ENCODE measurements at places on chromosomes 3 and 15. TPM values are rescaled to one million over a fixed set of nuclear protein-coding genes. Genes with fewer than 3 reads are reported as not detected.

The RPL14 gene
- total RNA-seq = 2,201 TPM

The PODXL2 gene
- 11.9 TPM for total RNA-seq

The SCN11A gene
- not detected for total RNA-seq

The ZNF80 gene
- not detected for total RNA-seq

The STT3B gene
- total RNA-seq = 155 TPM

DNA sequence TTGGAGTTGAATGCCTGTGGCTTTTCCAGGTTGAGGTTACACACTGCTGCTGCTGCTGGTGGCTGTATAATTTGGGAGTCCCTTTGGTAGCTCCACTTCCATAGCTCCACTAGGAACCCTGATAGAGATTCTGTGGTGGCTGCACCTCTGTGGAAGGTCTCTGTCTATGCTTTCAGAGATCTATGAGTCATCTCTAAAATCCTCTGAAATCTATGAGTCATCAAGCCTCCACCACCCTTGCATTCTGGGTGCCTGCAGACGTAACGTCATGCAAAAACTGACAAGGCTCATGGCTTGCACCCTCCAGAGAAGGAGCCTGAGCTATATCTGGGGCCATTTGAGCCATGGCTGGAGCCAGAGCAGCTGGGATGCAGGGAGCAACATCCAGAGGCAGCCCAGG lies 1037.0 kb upstream of the CFAP20DC start:
- DNase-seq = peak; percentile 8

DNA sequence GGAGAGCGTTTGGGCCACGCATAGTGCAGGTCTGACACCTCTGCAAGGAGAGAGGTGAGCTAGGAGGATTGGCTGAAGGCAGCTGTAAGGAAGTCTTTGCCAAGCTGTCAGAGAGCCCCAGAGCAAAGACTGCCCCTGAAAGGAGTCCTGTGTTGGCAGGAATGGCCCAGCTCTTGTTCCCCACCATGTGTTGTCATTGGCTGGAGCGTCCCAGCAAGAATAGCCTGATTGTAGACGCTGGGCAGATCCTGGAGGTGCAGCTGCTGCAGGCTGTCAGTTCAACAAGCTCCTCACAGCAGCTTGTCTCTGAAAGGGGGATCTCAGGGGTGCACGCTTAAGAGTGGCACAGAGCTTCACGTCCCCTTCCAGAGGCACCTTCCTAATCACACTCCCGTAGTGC lies 237.6 kb downstream of the FEZF2 start:
- no peak for DNase-seq

DNA sequence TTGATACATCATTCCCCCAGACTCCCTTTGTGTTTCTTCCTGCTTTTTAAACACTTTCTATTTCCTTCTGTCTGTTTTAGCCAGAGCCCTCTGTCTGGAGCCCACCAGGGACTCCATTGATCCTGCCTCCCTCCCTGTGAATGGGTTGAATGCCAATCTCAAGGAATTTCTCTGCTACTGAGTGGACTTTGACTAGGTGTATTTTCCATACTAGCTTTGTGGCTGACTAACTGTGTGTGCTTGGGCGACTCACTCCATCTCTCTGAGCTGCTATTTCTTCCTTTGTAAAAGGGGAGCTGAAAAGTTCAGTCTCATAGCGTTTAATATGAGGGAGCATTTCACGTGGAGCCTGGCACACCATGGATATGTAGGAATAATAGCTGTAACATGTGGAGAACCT lies 98.8 kb downstream of the EEFSEC start:
- DNase-seq = no peak

DNA sequence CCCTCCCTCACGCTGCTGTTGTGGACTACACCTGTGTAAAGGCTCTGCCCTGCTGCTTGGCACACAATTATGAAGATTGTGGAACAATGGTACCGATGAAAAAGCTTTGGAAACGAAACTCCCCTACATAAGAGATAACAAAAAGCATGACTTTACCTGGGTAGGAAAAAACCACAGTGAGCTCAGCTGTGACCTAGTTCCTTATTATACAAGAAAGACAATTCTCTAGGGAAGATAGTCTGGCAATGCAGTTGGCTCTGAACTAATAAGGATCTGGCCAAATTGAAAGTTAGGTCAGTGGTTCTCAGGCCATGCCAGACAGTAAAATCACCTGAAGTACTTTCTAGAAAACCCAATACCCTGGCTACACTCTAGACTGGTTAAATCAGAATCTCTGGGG lies 16.1 kb downstream of the CLEC3B start:
- no peak for DNase-seq

GRCh38 chr3:51984269-51984647 lies 923 bp downstream of the ACY1 start:
- DNase-seq = no peak

DNA sequence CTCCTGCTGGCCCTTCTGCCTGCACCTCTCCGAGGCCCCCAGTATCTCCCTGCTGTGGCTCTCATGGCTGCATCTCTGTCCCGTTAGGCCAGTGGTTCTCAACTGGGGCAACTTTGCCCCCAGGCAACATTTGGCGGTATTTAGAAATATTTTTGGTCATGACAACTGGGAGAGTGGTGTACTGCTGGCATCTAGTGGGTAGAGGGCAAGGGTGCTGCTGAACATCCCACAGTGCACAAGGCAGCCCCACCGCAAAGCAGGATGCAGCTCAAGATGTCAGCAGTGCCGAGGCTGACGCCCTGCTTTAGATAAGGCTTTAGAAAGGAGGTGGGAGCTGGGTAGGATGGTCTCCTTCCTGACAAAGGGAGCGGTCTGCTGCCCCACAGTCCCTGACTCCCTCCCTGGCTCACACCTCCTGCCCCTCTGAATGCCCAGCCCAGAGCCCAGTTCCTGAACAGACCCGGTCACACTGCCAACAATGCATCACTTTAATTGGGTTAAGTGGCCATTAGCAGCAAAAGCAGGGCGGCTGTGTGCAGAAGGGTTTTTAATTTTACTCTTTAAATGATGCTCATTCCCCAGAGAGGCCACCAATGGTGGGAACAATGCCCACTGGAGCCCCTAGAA lies 68.8 kb upstream of the TMEM115 start:
- DNase-seq = peak; percentile 52

DNA sequence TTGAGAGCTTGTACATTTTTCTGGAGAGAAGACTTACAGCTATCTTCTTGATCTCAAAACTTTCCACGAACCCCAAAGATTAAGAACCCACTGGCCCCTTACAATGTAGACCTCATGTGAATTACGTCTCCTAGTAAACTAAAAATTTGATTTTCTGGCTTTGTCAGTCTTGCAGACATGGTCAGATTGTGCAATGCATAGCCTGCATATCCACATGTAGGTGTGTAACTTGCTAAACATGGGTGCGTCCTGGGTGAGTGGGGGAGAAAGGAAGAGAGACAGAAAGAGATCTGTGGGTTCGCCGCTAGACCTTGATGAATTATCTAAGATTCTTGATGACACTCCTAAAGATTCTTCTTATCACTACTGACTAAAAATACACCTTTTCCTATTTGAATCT lies 561.2 kb upstream of the MDFIC2 start:
- DNase-seq = no peak

- DNase-seq = no peak
Observed at GRCh38 chr3:149647812-149648211, 10.0 kb downstream of the WWTR1 start.

DNA sequence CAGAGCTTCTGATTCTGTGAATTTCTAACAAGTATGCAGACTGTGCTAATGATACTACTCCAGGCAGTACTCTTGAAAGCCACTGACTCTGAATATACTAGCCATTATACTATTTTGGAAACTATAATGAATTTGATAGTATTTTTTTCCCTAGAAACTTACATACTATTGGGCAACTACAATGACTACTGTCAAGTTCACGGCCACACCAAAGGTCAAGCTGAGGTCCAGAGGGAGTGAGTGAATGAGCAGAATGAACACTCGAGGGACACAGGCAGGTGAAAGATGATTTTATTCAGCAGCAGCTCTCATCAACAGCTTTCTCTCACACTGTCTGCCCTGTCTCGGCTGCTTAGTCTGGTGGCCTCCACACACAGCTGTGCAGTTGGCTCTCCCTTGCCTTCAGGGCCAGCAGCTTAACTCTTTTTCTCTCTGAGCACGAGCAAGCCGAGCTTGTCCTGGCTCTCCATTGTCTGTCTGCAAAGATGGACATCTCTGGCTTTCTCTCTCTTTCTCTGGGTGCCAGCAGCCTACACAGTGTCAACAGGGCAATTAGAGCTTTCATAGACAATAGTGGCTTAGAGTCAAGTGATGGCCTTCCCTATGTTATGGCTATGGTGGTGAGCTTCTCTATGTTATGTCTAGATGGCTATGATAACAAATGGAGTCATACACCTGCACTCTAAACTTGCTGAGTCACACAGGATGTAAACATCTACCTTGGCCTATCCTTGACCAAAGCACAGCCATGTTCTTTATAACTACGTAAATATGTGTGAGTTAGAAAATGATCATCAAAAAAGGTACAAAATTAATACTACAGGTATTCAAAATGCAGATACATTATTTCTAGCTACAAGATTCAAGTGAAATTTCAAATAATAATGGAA lies 362.4 kb downstream of the CGGBP1 start:
- no peak for DNase-seq

DNA sequence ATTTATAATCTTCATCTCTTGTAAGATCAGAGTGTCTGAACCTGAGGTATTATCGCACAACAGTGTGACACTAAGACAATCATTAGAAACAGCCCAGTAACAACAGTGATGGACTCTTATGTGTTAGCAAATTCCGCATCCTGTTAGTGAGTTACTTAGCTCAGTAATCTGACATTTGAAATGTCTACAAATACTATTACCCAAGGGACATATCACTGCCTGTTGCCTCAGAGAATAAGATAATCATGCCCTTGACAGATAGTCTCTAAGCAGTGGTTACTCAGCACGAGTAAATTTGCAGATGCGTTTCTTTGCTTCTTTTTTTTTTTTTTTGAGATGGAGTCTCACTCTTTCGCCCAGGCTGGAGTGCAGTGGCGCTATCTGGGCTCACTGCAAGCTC lies 13.4 kb upstream of the RTP1 start:
- no peak for DNase-seq

DNA sequence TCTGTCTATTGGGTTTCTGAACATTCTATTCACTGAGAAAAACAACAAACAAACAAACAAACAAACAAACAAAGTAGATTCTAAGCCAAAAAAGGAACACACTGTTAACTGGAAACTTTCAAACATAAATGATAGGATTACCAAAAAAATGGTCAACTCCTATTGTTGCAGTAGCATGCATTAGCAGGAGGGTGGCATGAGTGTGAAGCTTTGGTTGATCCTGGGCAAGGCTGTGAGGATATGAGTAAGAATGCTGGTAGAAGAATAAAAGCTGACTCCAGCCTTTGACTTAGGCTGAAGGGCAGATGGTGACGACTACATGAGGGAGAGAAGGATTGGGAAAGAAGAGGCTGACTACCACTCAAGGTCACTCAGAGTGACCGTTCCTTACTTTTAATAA lies 810.3 kb downstream of the VGLL3 start:
- peak; percentile 1 for DNase-seq

GRCh38 chr3:47841786-47842349 lies 38.9 kb downstream of the DHX30 start:
- DNase-seq = no peak

- no peak for DNase-seq
Observed at GRCh38 chr15:64843991-64844390, 2.3 kb downstream of the PLEKHO2 start.

GRCh38 chr3:5694266-5694665 lies 506.8 kb downstream of the EDEM1 start:
- no peak for DNase-seq

DNA sequence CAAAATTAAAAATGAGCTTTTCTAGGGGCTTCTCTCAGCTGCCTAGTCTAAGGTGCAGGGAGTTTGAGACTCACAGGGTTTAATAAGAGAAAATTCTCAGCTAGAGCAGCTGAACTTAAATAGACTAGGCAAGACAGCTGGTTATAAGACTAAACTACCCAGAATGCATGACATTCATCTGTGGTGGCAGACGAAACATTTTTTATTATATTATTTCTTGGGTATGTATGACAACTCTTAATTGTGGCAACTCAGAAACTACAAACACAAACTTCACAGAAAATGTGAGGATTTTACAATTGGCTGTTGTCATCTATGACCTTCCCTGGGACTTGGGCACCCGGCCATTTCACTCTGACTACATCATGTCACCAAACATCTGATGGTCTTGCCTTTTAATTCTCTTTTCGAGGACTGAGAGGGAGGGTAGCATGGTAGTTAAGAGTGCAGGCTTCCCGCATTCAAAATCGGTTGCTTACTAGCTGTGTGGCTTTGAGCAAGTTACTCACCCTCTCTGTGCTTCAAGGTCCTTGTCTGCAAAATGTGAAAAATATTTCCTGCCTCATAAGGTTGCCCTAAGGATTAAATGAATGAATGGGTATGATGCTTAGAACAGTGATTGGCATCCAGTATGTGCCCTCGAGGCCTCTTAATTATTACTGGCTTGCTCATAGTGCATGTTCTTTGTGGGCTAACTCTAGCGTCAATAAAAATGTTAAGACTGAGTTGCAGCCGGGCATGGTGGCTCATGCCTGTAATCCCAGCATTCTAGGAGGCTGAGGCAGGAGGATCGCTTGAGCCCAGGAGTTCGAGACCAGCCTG lies 984 bp downstream of the CCR5 start:
- no peak for DNase-seq

DNA sequence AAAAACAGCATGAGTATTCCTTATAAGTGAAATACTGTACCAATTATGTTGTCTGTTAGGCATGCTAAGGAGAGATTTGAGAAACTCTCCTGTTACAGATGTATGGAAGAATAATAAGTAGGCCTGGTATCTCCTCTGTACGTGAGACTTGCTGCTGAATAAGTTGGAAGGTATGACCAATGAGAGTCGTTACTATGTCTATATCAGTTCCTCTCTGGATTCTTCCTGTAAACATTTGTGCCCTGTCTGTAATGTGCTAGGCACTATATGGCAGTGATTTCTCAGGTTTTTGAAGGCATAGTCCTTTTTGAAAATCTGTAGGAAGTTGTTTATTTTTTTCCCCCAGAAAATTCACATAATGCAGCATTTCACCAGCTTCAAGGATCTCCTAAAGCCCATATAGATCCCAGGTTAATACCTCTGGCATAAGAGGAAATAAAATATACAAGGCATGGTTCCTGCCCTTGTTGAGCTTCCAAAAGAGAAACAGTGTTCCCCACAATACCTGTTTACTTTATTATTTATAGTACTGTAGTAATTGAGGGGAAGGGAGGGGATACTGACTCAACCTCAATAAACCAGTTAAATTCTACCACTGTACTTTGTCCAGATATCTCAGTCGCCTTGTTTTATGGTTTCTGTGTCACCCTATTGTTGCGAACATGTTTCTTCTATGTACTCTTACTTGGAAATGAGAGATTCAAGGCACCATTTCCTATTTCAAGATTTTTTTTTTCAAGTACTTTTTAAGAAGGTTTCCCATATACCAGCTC lies 28.6 kb downstream of the MAP2K5 start:
- no peak for DNase-seq

DNA sequence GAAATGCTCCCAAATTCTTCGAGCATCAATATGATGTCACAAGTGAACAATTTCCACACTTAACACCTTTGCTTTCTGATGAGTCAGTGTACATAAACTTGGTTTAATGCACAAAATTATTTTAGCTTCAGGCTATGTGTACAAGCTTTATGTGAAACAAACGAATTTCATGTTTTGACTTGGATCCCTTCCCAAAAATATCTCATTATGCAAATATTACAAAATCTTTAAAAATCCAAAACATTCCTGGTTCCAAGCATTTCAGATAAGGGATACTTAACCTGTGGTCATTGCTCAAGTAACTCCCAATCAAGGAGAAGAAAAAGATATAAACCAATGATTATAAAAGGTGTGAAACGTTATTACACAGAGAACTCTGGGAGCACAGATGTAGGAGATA lies 25.2 kb downstream of the RAB5A start:
- DNase-seq = no peak

- DNase-seq = no peak
Observed at GRCh38 chr3:139481116-139481515, 4.8 kb upstream of the RBP2 start.
